OCI-LY7 (cell line): ENCODE measurements at places on chromosomes 4 and X.

DNA sequence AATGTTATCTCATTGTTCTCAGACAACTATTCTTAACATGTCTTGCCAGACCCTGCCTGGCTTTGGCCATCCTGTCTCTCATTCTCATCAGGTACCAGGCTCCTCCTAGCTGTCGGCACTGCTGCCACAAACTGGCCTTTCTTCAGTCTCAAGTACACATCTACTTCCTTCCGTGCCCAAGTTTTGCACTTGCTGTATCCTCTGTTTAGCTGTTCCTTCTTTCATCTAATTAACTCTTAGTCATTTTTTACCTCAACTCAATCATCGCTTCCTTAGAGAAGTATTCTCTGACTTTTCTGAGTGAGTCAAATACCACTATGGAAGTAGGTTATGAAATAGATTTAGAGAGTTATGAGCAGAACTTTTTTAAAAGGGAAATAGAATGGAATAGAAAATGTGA is 19.7 kb downstream of the CXCL3 start:
- DNase-seq = no peak

GRCh38 chr4:3192827-3193226 is 56.1 kb upstream of the MSANTD1 start:
- DNase-seq = no peak

DNA sequence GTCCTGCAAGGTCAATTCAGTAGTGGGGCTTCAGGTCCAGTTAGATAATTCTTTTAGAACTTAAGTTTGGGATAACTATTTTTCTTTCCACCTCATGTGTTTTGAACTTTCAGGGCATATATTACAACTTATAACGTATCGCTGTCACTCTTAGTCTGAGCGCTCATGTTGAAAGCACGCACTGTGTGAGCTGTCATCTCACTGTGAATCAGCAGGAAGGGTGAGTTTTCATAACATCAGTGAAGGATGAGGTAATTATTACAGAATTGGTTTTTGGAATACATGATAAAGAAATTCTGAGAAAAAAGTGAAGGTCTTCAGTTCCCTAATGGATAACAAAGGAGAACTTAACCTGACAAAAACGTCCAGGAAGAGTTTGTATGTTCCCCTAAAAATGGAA is 45.1 kb upstream of the SLC4A4 start:
- no peak for DNase-seq

GRCh38 chr4:174135530-174135929 is 147.9 kb downstream of the FBXO8 start:
- DNase-seq = no peak

DNA sequence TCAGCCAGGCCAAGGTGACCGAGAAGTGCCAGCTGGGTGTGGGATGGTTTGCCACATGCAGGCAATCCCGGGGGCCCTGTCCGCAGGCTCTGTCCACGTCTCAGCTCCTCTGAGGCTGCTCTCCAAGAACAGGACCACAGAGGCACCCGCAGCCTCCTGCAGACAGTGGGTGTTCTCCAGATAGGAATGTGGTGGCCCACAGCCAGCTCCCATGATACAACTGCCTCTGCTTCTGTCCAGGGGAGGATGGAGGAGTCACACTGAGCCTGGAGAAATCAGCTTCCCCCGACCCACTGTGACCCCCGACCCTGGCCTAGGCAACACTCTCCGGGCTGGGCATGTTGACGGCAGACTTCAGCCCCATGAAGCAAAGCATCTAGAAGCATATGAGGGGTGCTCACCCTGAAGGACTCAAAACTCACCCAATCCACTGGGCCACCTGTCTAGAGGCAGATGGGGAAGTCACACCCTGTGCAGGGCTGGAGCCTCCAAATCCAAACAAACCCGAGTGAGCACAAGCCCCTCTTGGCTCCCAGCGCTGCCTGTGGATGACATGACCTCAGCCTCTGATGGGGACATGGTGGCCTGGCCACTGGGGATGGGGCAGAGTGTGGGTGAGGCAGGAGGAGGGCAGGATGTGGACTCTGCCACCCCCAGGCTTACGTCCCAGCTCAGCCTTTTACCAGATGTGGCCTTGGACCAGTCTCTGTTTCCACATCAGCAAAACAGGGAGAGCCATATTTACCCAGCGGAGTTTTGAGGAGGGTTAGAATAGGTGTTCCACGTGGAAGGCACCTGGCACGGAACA is 102.3 kb downstream of the PSAPL1 start:
- DNase-seq = no peak

DNA sequence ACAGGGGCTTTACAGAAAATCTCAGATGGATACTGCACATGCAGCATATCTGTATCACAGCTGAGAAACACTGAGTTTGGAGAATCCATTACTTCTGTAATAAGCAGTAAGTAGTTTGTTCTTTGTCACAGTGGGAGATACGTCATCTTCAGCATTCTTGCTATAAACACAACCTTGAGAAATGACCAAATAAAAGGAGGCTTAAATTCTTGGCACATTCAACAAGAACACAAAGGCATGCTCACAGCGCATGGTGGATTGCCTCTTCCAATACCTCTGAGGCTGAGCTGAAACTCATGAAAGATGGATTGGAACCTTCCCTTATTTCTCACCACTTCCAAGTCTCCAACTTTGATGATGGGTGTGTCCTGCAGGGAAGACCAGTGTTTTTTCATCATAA is 54.5 kb downstream of the ANXA5 start:
- no peak for DNase-seq

DNA sequence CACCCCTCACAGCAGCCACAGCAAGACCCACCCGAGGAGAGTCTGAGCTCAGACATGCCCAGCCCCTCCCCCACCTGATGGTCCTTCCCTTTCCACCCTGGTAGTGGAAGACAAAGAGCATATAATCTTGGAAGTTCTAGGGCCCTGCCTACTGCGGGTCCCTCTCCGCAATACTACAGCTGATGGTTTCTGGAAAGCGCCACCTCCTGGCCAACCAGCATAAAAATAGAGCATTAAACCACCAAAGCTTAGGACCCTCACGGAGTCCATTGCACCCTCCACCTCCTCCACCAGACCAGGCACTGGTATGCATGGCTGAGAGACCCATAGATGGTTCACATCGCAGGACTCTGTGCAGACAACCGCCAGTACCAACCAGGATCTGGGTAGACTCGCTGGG is 78.2 kb downstream of the SH3BGRL start:
- DNase-seq = no peak
